ENCODE measurements at places on chromosomes 2 and 18.

DNA sequence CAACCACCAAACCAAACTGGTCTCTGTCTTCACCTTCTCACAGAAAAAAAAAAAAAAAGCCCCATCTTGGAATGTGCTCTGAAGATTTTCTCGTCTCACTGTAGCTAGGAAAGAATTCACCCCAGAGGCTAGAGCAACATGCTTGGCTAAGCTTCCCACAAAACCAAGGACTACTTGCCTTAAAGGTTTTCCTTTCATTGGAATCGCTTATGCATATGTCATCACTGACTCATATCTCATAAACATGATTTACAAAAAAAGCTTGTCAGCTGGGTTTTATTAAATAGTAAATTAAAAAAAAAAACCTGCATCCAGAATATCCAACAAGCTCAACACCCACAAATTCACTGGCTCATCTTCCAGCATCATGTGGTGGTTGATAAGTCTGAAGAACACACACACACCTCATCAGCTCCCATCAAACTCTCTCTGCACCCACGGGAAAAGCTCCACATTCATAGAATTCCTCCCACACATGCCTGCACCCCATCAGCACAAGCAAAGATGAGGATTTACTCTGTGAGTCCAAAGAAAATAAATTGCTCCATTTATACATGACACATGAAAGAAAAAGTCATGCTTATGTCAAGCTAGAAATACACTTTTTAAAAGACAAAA lies 182.0 kb upstream of the TRIB2 start:
- DNase-seq = no peak

DNA sequence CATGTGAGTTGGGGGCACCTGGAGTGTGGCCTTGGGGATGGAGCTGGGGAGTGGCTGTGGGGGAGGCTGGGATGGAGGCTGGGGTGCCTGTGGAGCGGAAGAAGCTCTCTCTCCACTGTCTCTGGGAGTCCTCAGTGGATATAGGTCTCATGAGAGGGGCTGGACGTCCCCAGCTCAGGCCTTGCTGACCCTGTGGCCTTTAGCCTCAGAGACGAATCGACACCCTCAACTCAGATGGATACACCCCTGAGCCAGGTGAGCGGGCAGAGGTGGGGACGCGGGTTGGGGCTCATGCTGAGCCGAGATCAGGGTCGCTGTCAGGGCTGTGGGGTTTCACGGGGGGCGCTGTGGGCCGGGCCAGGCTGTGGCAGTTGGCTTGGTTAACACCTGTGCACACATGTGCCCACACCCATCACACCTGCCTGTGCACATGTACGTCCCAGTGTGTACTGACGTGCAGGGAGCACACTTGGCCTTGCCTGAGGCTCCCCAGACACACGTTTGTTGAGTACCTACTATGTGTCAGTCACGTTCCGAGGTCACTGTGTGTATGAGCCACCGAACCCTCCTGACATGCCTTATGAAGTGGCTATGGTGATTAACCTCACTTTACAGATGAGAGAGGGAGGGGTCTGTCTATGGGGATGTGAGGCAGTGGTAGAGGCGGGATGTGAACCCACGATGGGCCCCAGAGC lies 20.1 kb downstream of the ZAP70 start:
- no peak for DNase-seq

- no peak for DNase-seq
Observed at GRCh38 chr2:127118038-127118437, 11.1 kb upstream of the BIN1 start.

DNA sequence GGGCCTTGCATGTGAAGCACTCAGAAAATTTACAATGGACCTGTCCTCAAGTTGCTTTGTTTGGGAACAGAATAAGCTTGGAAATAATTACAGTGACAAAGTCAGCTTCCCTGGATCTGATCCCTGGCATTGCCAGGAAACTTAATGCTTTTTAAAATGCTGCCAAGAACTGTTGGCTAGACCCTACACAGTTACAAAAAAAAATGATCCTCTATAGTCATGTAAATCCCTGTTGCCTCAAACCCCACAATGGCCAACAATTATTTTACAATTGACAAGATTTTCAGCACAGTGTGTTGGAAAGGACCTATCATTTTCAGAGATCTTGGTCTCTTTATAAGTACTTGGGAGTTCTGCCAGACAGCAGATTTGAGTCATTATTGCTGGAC lies 470.4 kb upstream of the ACVR2A start:
- no peak for DNase-seq

GRCh38 chr2:184633726-184634125 lies 35.4 kb downstream of the ZNF804A start:
- no peak for DNase-seq

- DNase-seq = no peak
Observed at GRCh38 chr2:238228700-238229099, 11.1 kb downstream of the HES6 start.

GRCh38 chr18:62555135-62555534 lies 32.3 kb downstream of the ZCCHC2 start:
- DNase-seq = no peak

GRCh38 chr2:158575051-158575635 lies 118.4 kb downstream of the PKP4 start:
- DNase-seq = no peak

DNA sequence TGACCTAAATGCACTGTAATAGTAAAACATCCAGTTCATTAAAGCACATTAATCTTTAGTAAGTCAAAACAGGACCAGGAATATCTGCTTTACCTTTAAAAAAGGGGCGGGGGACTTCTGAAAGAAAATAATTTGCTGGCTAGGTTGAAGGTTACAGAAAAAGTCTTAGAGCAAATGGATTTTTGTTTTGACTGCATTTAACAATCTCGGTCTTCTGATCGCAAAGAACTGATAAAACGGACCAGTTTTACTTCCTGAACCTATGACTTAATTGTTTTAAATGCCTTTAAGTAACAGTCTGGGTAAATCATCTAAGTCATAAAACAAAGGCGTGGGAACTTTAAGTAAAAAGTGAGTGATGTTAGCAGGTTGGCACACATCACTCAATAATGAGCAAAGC lies 783 bp downstream of the BUB1 start:
- no peak for DNase-seq

DNA sequence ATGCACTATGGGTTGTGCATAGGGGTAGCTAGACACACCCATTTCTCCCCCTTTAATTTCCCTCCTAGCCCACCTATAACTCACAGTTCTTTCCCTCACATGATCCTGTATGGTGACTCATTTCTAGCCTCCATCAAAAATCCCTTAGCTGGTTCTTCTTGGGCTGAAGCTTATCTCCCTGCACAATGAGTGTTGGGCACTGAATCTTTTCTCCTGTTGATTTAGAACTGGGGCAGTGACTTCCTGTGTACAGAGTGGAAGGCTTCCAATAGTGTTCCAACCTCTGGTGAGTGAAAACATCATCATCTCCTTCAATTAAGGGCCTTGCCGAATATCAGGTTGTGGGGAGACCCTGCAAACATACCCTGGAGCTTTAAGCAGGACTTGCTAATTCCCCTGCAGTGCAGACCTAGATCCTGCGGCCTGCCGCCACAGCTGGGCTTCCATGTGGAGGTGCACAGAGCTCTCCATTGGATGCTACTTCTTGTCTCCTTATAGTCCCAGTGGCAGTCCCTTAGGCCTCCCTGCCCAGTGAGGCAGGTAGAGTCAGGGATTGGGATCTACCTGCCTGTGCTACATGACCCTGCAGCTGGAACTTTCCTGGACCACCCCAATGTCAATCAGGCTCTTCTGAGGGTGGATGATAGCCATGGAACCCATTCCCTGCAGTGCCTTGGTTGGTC lies 121.8 kb downstream of the PLB1 start:
- no peak for DNase-seq

DNA sequence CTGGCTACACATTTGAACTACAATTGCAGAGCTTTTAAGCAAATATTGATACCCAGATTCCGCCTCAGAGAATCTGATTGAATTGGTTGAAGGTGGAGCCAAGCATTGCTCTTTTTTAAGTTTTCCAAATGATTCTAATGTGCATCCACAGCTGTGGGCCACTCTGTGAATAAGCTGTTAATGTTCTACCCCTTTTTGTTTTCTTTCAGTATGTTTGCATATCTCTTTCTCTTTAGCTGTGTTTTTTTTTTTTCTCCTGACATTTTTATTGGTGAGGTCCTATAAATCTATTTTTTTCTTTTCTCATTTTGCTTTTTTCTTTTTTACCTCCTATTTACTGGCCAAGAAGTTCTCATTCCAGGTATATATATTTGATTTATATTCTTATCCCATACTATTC lies 6.5 kb downstream of the SCN3A start:
- DNase-seq = no peak

DNA sequence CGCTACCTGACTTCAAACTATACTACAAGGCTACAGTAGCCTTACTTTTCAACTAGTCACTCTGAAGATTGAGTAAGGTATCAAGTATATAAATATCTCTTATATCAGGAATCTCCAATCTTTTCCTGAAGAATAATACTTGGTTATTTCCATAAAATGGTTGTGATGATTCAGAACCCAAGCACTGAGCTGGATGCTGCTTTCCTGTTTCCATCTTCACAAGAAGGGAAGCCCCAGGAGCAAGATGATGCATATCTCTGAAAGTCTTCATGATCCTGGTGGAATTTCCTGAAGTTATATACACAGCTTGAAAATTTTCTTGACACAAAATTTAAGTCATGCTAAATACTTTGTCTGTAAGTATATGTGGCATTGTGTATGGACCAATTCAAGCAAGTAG lies 243.9 kb upstream of the TANK start:
- no peak for DNase-seq

DNA sequence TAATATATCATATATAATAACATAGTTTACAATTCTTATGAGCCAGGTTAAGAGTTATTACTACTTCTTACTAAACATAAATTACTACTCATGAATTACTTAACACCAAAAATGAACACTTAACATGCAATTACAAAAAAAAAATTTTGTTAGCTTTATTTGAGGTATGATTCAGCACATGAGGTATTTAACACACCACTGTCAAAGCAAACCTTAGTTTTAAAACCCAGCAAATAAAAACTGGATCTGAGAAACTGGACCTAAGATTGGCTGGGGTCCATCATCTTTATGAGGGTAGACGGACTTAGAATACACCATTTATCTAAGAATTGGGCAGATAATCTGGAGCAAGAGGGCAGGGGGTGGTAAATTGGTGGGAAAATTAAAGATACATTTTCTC lies 81.8 kb upstream of the CREB1 start:
- DNase-seq = no peak

DNA sequence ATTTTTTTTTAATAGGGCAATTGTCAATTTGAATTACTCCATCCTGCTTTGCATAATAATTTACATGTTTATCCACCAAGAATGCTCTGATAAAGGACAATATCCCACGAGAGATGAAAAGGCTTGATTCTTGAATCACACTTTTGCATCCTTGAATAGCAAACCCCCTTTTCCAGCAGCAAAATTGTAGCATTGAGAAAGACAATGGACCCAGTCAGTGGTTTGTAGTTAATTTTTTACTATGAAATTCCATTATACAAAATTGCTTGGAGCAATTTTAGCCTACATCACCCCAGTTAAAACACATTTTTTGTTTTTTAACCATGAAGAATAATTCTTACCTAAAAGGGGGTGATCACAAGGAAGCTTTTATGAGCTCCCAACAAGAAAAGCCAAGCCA lies 255.1 kb downstream of the RND3 start:
- DNase-seq = no peak

DNA sequence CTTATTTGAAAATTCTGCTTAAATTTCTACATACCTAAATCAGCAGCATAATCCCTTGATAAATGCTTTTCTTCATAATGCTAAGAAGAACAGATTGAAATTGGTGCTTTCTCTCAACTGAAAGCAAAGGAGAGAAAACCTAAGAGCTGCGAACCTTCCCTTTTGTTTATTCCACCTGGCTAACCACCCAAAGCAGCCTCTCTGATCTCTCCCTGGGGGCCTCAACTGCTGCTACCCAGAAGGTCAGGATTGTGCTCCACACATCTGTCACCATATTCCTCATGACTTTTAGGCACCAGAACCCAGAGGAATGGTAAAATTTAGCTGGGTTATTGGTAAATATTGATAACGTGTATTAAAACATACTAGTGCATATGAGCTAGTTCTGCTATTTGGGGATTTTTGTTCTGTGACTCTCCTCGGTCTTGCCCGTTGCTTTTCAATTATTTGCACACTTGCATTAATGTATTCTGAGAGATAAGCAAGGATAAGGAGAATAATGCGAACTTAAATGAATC lies 334.1 kb downstream of the RIT2 start:
- no peak for DNase-seq

DNA sequence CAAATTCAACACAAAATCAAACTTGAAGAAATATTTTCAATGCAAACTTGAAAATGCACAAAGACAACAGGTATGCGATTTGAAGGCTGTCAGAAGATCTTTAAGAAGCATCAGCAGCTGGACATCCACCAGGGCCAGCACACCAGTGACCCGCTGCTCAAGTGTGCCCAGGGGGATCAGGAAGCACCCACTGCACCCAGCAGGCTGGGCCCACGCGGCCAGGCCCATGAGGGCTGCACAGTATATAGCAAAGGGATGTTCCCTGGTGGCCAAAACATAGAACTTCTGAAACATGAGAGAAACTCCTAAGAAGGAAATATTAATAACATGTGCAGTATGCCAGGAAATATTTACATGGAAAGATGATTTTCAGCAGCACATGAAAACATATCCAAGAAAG lies 25.0 kb downstream of the WDFY1 start:
- no peak for DNase-seq

Measured in stimulated activated CD4-positive, alpha-beta T cell treated with anti-CD3 and anti-CD28 coated beads, Interleukin-1b, Interleukin-23, amount 100 ng/mL, for 24 hours (primary cell).